ENCODE measurements at places on chromosomes 2 and 18.

GRCh38 chr18:22223254-22223964, 54.0 kb downstream of the GATA6 start:
- no peak for DNase-seq

GRCh38 chr2:42693013-42693615, 70.8 kb downstream of the OXER1 start:
- no peak for DNase-seq

DNA sequence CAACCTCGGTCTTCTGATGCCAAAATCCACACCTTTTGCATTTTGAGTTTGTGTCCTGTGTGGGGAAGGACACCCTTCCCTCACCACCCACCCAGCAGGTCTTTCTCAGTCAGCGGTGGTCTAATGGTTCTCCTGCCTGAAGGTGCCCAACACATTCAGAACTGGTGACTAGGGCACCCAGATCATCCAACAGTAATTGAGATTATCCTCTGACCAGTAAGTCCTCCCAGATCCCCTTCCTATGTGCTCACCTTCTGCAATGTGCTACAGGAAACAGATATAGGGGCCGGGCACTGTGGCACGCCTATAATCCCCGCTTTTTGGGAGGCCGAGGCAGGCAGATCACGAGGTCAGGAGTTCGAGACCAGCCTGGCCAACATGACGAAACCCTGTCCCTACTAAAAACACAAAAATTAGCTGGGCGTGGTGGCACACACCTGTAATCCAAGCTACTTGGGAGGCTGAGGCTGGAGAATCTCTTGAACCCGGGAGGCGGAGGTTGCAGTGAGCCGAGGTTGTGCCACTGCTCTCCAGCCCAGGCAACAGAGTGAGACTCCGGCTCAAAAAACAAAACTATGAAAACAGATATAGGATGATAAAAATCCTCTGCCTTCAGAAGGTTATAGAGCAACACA, 56.2 kb downstream of the REEP1 start:
- no peak for DNase-seq

GRCh38 chr2:75647771-75648170, 1.2 kb downstream of the MRPL19 start:
- no peak for DNase-seq

- no peak for DNase-seq
These were observed 174.5 kb downstream of the LAMA1 start for GRCh38 chr18:6943143-6943542.

DNA sequence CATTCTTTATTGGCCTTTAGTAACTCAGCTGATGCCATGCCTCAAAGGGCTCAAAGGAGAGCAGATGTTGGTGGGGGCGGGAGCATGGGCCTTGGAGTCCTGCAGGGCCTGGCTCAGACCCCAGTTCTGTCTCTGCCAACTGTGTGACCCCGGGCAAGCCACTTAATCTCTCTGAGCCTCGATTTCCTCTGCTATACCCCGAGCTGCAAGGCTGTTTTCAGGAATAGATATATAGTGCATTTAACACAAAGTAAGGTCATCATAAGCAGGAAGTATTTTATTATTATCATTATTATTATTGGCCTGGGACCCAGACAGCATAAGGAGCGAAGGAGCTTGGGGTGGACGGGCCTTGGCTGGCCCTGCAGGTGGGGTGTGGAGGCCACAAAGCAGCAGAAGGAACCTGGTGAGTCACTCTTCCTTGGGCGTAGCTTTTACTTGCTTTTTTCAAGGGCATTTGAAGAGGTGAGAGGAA, 162.7 kb downstream of the INHBB start:
- DNase-seq = no peak

DNA sequence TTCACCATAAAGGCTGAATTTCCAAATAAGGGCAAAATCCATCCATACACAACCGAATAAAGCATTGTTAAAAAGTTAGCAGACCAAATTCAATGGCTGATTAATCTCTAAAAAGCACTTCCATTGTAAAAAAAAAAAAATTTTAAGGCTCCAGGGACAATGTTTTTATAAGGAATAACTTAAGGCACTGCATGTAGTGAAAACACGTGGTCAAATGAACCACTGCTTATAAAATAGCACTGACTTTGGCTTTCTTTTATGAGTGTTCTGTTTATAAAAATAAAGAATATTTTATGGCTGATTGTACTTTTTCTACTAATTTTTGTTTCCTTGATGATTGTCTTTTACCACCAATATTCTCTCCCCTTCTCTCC, 409.3 kb upstream of the KCNH7 start:
- DNase-seq = no peak

- DNase-seq = no peak
These were observed 206.8 kb downstream of the CLIP4 start for GRCh38 chr2:29322011-29322410.

DNA sequence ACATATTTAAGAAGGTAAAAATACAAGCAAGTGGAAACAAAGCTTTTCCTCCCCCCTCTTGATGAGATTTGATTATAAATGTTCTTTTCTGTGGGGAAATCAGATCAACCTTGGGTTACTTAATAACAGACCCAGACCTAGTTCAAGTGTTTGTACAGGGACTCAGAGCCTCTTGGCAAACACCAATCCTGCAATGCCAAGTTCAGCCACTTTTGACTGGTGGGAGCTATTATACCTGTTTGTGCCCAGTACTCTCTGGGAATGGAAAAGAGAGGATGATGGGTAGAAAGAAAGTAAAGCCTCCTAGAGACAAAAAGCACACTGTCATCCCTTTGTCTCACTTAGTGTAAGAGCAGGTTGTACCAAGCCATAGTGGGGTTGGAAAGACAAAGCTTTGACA, 63.8 kb upstream of the EPHA4 start:
- no peak for DNase-seq

GRCh38 chr2:134089454-134089853, 164.4 kb upstream of the MGAT5 start:
- no peak for DNase-seq
